ENCODE measurements at places on chromosomes 4 and X. TPM values are rescaled to one million over a fixed set of nuclear protein-coding genes. Genes with fewer than 3 reads are reported as not detected.

MGAT4D gene
- not detected for total RNA-seq

SLITRK4 gene
- 41.5 TPM for total RNA-seq

UGT2B11 gene
- total RNA-seq: not detected

BCAP31 gene
- 179 TPM for total RNA-seq

PFKFB1 gene
- 0.72 TPM for total RNA-seq

TMEM156 gene
- total RNA-seq: 1.6 TPM

XPNPEP2 gene
- total RNA-seq: not detected

PABPC4L gene
- total RNA-seq: 0.19 TPM

MGARP gene
- 3.1 TPM for total RNA-seq

CTSO gene
- total RNA-seq: 7.5 TPM

Data from dorsolateral prefrontal cortex (tissue), 122 donors.